Renal pelvis (tissue), 12 donors: ENCODE measurements at places on chromosomes 7 and 10. TPM values are rescaled to one million over a fixed set of nuclear protein-coding genes. Genes with fewer than 3 reads are reported as not detected.

- DNase-seq = no peak
These were observed 184.1 kb downstream of the DOCK4 start for GRCh38 chr7:112022128-112022527.

DNA sequence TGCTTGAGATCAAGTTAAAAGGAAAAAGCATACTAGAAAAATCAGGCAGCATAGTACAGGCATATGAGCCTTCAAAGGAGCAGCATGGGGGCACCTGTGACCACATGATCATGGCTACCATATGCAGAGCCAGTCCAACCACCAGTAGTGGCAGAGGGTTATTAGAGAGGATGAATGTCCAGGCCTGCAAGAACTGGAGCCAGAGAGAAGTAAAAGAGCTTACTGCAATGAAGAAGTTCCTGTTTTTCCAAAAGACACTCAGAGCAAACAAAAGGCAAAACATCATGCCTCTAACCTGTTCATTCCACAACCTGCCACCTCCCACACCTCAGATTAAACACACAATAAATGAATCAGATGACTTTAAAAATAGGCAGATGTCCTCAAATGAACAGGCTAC lies 99.6 kb upstream of the NAMPT start:
- no peak for DNase-seq

GRCh38 chr7:16559497-16560179 lies 33.0 kb downstream of the LRRC72 start:
- DNase-seq = no peak

DNA sequence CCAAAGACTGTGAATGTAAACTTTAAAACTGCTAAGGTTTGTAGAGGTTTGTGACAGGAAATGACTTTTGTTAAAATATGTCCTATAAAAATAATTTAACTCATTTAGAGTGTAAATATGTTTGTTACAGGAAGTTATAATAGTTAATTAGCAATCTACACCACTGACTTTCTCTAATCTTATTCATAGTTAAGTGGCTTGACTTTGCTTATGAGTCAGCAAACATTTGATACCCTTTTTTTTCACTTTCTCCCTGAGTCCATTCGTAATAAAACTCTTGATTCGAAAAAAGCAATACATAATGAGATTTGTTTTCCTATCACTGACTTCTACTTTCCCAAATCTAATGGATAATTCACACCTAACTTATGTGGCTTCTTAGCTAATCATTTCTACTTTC lies 317.7 kb upstream of the SEMA3C start:
- DNase-seq = no peak

DNA sequence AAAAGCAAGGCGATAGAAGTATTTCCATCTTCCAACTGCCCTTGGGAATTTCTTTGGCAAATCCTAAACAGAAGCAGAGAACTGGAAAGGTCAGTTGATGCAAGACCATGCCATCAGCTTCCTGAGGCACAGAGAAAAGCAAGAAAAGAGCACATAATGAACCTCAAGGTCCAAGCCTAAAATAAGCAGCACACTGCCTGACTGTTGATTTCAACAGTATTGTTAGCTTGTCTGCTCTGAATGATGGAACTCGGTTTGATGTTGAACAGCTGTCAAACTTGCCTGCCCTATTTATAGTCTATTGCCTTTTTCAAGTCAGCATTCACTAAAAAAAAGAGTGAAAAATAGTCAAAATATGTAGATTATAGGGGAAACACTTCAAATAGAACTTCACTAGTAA lies 1192.0 kb upstream of the PHF14 start:
- DNase-seq = no peak

- DNase-seq = peak; percentile 74
These were observed 31.2 kb downstream of the ZNF467 start for GRCh38 chr7:149742075-149742701.

- DNase-seq = no peak
These were observed 76.0 kb downstream of the PCGF5 start for GRCh38 chr10:91296471-91296870.

DNA sequence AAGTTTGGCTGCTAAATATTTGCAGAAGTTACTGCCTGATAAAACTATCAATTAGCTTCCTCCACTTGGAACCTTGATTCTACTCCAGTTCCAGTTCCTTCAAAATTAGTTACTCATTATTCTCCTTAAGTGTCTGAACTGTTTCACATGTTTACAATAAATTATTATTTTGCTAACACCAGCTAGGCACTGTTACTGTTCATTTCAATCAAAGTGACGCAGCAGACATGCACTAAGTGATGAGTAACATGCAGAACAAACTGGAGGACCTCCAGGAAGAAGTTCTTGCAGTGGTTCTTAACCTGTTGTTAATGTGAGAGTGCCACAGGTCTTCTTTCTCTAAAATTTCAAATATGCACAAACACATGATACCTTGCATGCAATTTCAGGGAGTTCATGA lies 491.8 kb upstream of the SEMA3A start:
- DNase-seq = no peak

DNA sequence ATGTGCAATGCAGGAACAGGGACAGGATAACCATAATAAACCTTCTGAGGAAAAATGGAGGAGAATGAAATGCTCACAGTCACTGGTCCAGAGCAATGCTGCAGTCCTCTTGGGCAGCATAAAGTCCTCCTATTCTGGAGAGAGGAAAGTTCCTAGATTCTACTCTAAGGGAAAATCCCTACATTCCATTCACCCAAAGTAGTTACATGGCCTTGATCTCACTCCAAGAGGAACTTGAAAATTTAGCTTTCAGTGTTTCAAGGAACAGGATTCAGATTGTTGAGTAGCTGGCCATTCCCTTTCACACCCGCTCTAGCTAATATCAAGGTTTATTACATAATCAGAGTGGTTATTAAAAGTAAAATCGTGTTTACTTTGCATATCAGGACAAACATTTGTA lies 168.3 kb downstream of the CHRM2 start:
- DNase-seq = no peak

GRCh38 chr7:12567015-12567414 lies 3.5 kb upstream of the SCIN start:
- no peak for DNase-seq

- no peak for DNase-seq
These were observed 21.8 kb downstream of the IFT22 start for GRCh38 chr7:101299511-101300464.

- DNase-seq = no peak
These were observed 18.6 kb upstream of the MEST start for GRCh38 chr7:130473289-130473688.

- no peak for DNase-seq
These were observed 6.1 kb downstream of the GET4 start for GRCh38 chr7:882336-883035.

- no peak for DNase-seq
These were observed 19.1 kb downstream of the DPYSL4 start for GRCh38 chr10:132205650-132206376.

DNA sequence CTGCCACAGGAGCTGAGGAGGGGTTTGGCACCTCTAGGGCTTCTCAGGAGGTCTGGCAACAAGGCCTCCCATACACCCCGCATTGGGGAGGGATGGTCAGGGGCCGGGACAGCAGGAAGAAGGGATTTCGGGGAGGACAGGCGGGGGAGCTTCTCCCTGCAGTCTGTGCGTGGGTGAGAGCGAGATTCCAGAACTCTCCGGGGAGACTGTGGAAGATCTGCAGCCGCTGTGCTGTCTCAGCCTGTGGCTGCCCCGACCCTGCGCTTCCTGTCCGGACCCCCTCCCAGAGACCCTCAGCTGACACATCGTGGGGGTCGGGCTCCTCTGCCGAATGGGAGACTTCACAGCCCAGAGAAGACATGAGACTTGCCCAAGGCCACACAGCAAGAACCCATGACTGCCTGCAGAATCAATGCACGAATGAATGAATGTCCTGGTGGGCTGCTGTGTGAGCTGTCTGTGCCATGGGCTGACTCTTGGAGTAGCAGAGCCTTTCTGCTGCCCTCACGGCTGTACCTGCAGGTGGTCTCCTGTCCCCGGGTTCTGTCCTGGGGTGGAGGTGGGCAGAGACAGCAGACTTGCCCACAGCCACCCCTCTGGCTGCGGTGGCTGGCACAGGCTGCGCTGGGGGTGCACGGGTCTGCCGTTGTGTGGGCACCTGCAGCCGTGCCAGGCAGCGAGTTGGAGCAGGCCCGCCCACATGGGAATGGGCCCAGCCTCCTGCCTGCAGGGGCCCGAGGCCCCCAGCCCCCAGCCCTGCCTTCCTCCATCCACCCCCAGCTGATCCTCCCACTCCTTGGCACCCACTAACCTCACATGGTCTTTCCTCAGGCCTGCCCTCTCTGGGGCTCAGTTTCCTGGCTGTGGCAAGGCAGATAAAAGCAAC lies 16.3 kb upstream of the LFNG start:
- DNase-seq = peak; percentile 57

- no peak for DNase-seq
These were observed 248.0 kb downstream of the PRPF18 start for GRCh38 chr10:13834581-13835286.

GRCh38 chr10:34743814-34744213 lies 71.3 kb downstream of the PARD3 start:
- DNase-seq = no peak

GRCh38 chr7:114070246-114070645 lies 151.4 kb upstream of the PPP1R3A start:
- DNase-seq = no peak

GRCh38 chr10:114767101-114767985 lies 54.2 kb upstream of the FHIP2A start:
- no peak for DNase-seq

DNA sequence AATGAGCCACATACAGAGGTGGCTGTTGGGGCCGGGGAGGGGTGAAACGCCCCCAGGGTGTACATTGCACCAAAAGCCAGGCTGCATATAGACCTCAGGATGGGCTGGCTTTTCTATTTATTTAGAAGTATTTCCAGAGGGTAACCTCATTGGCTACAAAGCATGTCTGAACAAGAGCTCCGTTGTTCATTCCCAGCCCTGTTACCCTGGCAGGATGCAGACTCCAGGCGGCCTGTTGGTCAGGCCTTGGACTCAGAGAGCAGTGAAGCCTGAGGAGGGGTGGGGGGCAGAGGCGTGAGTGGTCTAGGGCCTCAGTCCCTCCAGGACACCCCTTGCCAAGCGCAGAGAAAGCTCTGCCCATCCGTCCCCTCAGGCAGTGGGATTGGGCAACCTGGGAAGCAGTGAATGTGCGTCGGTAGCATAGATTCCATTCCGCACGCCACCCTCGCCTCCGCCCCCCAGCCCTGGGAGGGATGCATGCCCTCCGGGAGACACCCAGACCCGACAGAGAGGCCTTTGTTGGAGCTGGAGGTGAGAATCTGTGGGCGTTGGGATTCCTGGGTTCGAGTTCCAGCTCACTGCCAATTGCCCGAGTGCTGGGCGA lies 41.9 kb downstream of the TCF7L2 start:
- DNase-seq = no peak

DNA sequence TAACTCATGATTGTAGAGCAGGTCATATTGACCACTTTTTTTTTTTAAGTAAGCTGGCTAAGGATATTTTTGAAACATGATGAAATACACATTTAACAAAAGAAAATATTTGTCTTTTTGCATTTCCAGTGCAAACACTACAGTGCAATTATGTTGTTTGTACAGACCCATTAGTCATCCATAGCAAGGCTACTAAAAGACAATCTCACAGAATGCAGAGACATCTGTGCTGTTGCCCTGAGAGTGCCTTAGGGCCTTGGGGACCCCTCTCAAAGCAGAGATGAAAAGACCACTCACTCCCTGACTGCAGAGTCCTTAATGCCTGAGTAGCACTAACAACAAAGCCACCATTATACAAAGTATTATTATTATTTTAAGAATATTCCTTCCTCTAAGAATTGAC lies 104.5 kb downstream of the NRCAM start:
- no peak for DNase-seq

- DNase-seq = no peak
These were observed 121.2 kb downstream of the RALA start for GRCh38 chr7:39744620-39745019.

- no peak for DNase-seq
These were observed 744 bp upstream of the BICC1 start for GRCh38 chr10:58511765-58512490.

GRCh38 chr10:102234888-102235597 lies 6.3 kb downstream of the PITX3 start:
- DNase-seq = no peak

DNA sequence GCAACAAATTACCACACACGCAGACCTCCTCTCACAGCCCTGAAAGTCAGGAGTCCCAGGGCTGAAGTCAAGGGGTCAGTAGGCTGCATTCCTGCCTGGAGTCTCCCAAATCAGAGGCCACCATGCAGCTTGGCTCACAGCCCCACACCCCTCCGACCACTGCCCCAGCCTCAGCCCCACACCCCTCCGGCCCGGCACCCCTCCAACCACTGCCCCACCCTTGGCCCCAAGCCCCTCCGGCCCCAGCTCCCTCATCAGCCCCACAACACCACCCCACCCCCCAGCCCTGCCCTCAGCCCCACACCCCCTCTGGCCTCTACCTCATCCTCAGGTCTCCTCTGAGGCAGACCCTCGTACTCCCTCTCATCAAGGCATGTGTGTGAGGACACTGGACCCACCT lies 85.7 kb downstream of the DIP2C start:
- DNase-seq = no peak

GRCh38 chr7:63233881-63234280 lies 764.8 kb upstream of the ZNF722 start:
- no peak for DNase-seq

DNA sequence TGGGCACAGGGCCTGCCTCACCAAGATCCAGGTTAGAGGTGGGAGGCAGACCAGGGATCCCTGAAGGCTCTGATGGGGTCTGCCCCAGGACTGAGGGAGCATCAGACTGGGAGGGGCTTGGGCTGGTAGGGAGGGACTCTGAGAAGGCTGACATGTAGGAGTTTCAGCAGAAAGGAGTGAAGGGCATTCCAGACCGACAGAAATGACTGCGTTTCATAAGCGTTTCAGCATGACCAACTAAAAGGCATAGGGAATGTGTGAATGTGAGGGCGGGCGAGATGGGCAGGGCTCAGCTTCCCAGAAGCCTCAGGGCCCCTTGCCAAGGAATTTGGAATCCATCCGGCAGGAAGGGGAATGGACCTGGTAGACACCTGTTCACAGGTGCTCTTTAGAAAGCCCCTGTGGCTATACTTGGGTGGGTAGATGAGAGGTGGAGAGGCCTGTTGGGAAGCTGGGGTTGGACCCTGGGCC lies 24.9 kb upstream of the SLC29A3 start:
- DNase-seq = no peak

- DNase-seq = no peak
These were observed 35.7 kb downstream of the WIPI2 start for GRCh38 chr7:5225616-5226290.

Gene STAMBPL1
- 2.0 TPM for polyA plus RNA-seq

Gene TFAM
- polyA plus RNA-seq = 75.4 TPM

Gene MOGAT3
- 0.83 TPM for polyA plus RNA-seq

Gene OPALIN
- polyA plus RNA-seq = not detected

Gene TLX1
- 0.05 TPM for polyA plus RNA-seq

Gene TDRD1
- polyA plus RNA-seq = 0.04 TPM

Gene GPC2
- 13.6 TPM for polyA plus RNA-seq

Gene DGKB
- polyA plus RNA-seq = 3.3 TPM

Gene TUBAL3
- polyA plus RNA-seq = 0.16 TPM
